ENCODE measurements at places on chromosomes 4 and X. TPM values are rescaled to one million over a fixed set of nuclear protein-coding genes. Genes with fewer than 3 reads are reported as not detected.

DNA sequence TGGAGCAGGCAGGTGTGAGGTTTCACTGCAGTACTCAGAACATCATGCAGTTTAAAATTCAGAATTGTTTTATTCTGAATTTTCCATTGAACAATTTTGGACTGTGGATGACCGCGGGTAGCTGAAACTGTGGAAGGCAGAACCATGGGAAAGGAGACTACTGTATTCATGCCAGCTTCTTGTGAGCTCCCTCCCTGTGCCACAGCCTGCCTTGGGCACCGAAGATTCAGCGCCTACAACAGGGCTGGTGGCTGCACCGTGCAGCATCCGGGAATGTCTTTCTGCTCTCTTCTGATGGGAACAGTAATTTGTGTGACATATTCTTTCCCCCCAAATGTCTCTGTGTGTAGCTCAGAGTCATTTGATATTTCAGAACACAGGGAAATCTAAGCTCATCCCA, 118.5 kb upstream of the NKX1-1 start:
- DNase-seq, result no peak
- peaks cover 59% of the 10 kb centered on the region for H3K27me3 ChIP-seq
- H3K36me3 ChIP-seq, result no peaks in the 10 kb centered on the region
- H3K4me1 ChIP-seq, result no peaks in the 10 kb centered on the region

GRCh38 chr4:175951794-175952193, 113.8 kb upstream of the WDR17 start:
- H3K4me3 ChIP-seq, result no peak overlapping the region
- no peaks in the 10 kb centered on the region for H3K27me3 ChIP-seq
- H3K27ac ChIP-seq, result no peak overlapping the region
- no peaks in the 10 kb centered on the region for H3K36me3 ChIP-seq

GRCh38 chrX:133570549-133570948, 155.3 kb upstream of the GPC4 start:
- no peak overlapping the region for H3K4me3 ChIP-seq
- no peaks in the 10 kb centered on the region for H3K27me3 ChIP-seq
- no peak overlapping the region for H3K27ac ChIP-seq
- no peaks in the 10 kb centered on the region for H3K36me3 ChIP-seq
- no peak for DNase-seq

Gene DCAF4L1
- 0.07 TPM for polyA plus RNA-seq
